PC-9 (cell line): ENCODE measurements at places on chromosomes 1 and 21.

DNA sequence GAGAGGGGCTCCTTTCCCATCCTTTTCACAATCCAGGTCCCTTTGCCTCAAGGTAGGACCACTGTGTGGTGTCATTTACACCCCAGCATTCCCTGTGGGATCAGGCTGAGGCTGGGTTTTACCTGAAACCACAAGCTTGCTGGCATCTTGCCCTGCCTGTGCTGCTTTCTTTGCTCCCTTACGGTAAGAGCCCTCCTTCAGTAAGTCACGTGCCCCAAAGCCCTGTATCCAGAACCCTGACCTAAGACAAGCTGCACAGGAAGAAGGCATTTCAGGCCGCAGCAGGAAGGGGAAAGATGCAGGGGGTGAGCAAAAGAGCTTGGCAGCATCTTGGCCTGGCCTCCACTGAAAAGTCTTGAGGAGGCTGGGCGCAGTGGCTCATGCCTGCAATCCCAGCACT is 58.4 kb downstream of the KLHDC7A start:
- no peak overlapping the region for H3K27ac ChIP-seq
- H3K27me3 ChIP-seq, result peaks cover 67% of the 10 kb centered on the region
- no peaks in the 10 kb centered on the region for H3K4me1 ChIP-seq
- no peak overlapping the region for H3K4me3 ChIP-seq
- H3K36me3 ChIP-seq, result no peaks in the 10 kb centered on the region

DNA sequence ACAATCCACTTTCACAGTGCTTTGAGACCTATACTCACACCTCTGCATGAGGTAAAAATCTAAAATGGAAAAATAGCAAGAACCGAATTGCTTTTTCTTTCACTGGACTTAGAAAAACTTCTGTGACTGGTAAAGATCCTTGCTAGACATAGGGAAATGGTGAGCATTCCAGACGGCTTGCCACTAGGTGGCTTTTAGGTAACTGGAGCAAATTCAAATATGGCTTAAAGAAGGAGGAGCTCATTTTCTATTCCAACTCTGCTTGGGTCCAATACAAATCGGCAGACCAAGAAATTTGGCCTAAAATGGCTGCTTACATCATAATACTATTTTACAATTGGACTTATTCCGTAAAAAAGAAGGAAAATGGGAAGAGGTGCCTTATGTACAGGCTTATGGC is 977.9 kb downstream of the ADGRL2 start:
- DNase-seq, result no peak
- no peak overlapping the region for H3K4me3 ChIP-seq
- H3K27me3 ChIP-seq, result no peaks in the 10 kb centered on the region
- H3K36me3 ChIP-seq, result no peaks in the 10 kb centered on the region
- no peaks in the 10 kb centered on the region for H3K4me1 ChIP-seq

GRCh38 chr1:84969489-84970250 is 27.2 kb downstream of the MCOLN2 start:
- no peak overlapping the region for H3K27ac ChIP-seq
- no peak overlapping the region for H3K4me3 ChIP-seq

GRCh38 chr1:143736562-143736961 is 235.2 kb downstream of the FAM72C start:
- no peaks in the 10 kb centered on the region for H3K36me3 ChIP-seq
- H3K4me1 ChIP-seq, result no peaks in the 10 kb centered on the region
- H3K27me3 ChIP-seq, result no peaks in the 10 kb centered on the region

DNA sequence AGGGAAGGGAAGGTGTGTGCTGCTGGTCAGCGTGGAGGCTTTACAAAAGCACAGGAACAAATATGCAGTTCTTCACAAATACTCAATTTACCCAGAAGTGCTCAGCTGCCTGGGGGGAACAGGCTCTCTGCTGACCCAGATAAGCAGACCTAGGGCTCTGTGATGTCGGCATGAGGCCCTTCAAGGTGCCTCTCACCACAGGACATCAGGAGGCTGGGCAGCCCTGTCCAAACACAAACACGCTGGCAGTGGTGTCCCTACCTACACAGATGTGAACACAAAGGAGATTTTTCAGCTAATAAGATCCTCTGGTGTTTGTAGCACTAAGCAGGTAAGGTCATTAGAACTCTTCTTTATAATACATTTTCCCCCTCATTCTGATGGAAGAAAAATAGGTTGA is 243.0 kb upstream of the PROX1 start:
- no peak overlapping the region for H3K27ac ChIP-seq
- no peaks in the 10 kb centered on the region for H3K36me3 ChIP-seq
- no peaks in the 10 kb centered on the region for H3K27me3 ChIP-seq
- no peaks in the 10 kb centered on the region for H3K4me1 ChIP-seq
- no peak for DNase-seq
- H3K4me3 ChIP-seq, result no peak overlapping the region

DNA sequence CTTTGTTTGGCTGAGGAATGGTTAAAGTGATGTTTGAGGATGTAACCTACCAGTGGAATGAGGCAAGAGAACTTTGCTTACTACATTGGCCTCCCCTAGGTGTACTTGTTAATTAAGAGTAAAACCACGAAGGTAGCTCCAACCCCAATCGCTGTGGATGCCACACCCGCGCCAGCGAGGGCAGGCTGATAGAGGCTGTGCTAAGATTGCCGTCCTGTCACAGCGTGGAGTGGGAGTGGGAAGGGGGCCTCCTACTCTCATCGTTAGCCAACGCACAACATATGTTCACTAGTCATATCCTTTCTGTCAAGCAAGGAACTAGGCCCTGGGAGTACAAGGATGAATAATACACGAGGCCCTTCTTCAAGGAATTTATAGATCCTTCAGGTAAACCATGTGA is 99.6 kb downstream of the RUNX1 start:
- no peak overlapping the region for H3K27ac ChIP-seq
- no peak overlapping the region for H3K4me3 ChIP-seq
- no peaks in the 10 kb centered on the region for H3K4me1 ChIP-seq
- H3K27me3 ChIP-seq, result no peaks in the 10 kb centered on the region
